COLO829 (cell line): ENCODE measurements at places on chromosomes 1 and 21.

- no peak for DNase-seq
Measured at GRCh38 chr1:9018333-9018732, 7.9 kb downstream of the SLC2A7 start.

GRCh38 chr1:154353460-154353904 is 28.2 kb downstream of the ATP8B2 start:
- peak; percentile 28 for DNase-seq

DNA sequence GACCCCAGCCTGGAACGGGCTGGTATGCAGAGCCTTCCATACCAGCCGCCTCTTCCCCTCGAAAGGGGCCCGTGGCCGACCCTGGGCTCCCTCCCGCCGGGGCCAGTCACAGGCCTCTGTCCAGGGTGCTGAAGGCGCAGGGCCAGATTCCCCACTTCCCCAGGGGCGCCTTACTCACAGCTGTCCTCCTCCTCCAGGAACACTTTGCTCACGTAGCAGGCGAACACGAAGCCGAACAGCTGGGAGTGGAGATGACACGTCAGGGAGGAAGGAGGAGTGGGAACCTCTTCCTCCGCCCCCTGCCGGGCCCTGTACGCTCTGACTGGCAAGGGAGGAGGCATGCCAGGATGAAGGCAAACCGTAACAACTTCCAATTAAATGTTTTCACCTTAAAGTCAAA is 57.3 kb downstream of the NKAIN1 start:
- DNase-seq = peak; percentile 62

GRCh38 chr1:154213274-154213673 is 7.1 kb upstream of the CFAP141 start:
- DNase-seq = no peak

DNA sequence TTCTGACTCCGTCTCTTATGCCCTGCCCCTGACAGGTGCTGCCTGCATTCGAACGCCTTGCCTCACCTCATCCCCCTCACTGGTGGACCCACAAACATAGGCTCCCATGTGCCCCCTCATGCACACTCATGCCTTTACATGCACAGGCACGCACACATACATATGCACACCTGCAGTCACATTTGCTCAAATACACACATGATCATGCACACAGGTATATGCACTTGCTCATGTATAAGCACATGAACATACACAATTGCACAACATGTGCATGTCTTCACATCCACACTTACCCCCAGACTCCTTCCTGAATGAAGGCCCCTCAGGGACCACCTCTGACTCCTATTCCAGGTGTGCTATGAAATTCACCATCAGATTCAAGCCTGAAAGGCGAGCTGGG is 506.9 kb downstream of the PTPRU start:
- no peak for DNase-seq

DNA sequence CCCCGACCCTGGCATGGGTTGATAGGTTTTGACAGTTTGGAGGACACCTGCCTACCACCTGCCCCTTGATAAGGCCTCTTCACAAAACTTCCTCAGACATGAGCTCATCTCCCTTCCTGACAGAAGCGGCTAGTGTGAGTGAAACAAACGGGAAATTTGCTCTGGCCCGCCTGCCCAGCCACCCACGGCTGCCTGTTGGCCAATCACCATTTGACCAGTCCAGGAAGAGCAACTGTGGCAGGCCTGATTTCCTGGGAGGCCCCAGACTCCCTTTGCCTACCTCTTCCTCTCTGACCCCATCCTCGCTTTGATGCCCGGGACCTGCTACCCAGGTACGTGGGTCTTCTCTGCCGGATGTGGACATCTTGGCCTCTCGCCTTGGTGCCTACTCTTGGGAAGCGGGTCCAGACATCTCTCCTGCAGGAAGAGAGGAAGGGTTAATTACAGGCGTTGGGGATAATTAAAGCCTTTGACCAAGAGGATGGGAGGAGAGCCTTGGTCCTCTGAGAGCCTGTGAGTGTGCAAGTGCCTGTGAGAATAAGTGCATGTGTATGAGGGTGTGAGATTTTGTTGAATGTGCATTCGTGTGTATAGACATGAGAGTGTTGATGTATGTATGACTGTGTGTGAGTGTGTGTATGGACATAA is 1.1 kb upstream of the EPHA2 start:
- DNase-seq = no peak

DNA sequence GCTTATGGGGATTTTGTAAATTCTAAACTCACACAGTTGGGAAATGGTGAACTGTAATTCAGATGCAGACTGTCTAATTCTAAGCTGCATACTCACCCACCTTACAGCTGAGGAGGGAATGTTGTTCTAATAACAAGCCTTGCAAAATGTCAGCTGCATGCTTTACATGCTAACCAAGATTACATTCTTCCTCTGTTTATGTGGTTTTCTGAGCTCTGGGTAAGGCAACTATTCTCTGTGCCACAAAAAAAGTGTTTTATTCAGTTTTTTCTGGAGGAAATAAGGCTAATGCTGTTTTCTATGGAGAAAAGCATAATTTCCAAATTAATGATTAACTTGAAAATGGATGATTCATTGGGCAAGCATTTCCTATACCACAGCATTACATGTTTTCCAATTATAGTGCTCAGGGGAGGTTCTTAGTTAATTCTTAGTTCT is 64.9 kb downstream of the RGS13 start:
- peak; percentile 82 for DNase-seq

GRCh38 chr1:161982507-161982895 is 41.2 kb downstream of the OLFML2B start:
- no peak for DNase-seq

GRCh38 chr1:6329396-6329795 is 64.2 kb downstream of the ACOT7 start:
- no peak for DNase-seq

GRCh38 chr1:203126151-203126865 is 1.2 kb upstream of the ADORA1 start:
- DNase-seq = peak; percentile 49

DNA sequence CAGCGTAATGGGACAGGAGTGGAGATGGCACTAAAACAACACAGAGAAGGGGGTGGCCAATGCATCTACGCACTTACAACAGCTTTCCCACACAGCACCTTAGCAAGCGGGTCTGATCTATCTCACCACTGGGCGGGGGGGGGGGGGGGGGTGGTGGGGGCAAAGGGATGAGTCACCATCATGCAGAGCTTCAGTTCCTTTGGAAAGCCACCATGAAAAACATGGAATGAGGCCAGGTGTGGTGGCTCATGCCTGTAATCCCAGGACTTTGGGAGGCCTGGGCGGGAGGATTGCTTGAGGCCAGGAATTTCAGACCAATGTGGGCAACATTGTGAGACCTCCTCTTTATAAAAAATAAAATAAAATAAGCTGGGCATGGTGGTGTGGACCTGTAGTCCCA is 47.2 kb downstream of the KLHDC7A start:
- DNase-seq = no peak

DNA sequence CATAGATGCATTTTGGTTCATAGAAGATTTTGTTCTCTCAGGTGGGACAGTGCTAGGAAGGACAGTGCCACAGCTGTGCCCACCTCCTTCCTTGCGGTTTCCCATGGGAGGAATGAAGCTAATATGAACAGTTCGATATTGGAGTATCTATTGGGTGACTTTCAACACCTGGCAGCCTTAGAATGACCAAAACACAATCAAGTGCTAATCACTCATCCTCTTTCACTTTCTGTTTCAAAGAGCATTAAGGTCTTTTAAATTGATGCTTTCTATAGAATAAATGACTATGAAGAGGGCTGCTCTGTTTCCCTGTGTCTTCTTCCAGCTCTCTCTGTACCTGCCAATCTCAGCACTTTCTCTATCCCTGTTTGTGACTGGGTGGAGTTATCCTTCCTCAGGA is 784.0 kb downstream of the MRPL39 start:
- no peak for DNase-seq

GRCh38 chr1:230248889-230249270 is 177.3 kb downstream of the PGBD5 start:
- DNase-seq = no peak
